ENCODE measurements at places on chromosomes 6 and 20.

GRCh38 chr6:138004430-138005287, 102.6 kb downstream of the PERP start:
- no peak for DNase-seq

GRCh38 chr20:9103955-9104354, 35.1 kb downstream of the PLCB4 start:
- DNase-seq: no peak

DNA sequence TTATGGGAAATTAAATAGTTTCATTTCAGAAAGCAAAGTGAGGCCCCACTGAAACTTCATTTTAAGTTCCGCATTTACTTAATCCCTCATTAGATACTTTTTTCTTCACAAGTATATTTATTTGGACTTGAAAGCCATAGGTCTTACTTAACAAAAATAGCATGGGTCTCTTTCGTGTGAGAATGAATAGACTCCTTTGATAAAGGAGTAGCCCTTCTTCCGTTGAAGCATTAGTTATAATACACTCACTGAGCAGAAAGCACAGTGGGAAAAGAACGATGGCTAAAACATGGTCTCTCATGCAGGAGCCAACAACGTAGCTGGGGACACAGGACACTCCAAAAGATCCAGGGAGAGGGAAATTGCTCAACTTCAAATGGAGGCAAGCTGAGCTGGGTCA, 130.4 kb downstream of the SLC23A2 start:
- DNase-seq: no peak

DNA sequence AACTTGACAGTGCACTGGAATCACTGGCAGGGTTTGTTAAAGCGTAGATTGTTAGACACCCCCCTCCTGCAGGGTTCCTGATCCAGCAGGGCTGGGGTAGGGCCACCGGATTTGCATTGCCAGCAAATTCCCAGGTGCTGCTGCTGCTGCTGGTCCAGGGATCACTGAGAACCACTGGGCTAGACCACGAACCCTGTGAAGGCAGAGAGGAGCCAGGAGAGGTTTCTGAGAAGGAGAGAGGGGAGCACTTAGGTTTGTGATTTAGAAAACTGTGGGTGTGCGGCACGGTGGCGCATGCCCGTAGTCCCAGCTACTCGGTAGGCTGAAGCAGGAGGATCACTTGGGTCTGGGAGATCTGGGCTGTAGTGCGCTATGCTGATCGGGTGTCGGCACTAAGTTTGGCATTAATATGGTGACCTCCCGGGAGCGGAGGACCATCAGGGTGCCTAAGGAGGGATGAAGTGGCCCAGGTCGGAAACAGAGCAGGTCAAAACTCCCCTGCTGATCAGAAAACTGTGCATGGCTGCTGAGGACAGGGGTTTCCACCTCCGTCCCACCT, 53.6 kb upstream of the FAM83D start:
- DNase-seq: no peak
